ENCODE measurements at places on chromosomes 3 and 15. TPM values are rescaled to one million over a fixed set of nuclear protein-coding genes. Genes with fewer than 3 reads are reported as not detected.

HCLS1 gene
- 2.6 TPM for total RNA-seq

TNNC1 gene
- total RNA-seq: 8.3 TPM

DNA sequence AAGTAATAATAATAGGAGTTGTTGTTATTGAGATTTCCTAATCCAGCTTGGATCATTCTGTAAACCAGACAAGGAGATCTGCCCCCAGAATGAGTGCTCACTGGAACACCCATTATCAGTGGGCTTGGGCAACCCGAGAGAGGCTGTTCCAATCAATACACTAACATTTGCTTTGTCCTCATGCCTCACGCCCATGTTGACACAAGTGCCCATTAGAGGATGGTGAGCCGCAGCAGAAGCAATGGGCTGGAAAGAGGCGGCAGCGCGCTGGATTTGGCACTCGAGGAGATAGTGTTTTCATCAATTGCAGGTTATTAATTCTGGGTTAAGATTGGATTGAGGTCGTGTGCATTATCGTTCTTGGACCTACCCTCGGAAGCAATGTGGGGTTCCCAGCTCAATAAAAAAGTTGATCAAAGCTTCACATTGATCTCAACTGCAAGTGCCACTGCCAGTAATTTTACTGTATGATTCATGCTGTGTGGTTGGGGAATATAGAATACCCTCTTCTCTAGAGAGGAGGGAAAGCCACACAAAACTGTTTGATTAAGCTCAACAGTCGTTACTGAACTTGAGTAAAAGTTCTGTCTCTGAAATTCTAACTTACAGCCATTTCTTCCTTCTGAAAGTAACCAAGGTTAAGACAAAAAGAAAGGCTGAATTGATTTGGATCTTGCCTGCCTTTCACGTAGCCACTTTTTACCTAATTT lies 15.7 kb downstream of the LYZL4 start:
- H3K36me3 ChIP-seq: no peaks in the 10 kb centered on the region
- H3K27ac ChIP-seq: no peak overlapping the region
- DNase-seq: no peak
- H3K4me3 ChIP-seq: no peak overlapping the region

- H3K27ac ChIP-seq: no peak overlapping the region
- no peak overlapping the region for H3K4me3 ChIP-seq
- DNase-seq: no peak
Observed at GRCh38 chr15:97861529-97862260, 98.8 kb upstream of the ARRDC4 start.

STAC gene
- total RNA-seq: 17.6 TPM

DNA sequence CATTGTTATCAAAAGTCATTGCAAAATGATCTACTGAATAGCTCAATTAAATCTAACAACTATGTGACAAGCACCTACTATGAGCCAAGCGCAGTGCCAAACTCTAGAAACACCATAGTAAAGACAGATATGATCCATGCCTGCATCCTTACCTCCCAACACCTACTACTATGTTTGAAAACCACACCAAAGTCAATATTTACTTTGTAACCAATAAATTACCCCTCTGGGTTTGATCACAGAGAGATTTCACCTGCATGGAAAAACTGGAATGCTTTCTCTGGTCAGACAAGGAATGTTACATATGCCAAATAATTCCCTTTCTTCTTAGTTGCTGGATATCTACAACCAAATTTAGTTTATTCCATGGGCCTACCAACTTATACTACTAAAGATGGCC lies 422.2 kb downstream of the FHIT start:
- DNase-seq: no peak
- H3K4me3 ChIP-seq: no peak overlapping the region
- H3K27ac ChIP-seq: no peak overlapping the region
- H3K4me1 ChIP-seq: no peaks in the 10 kb centered on the region
- H3K36me3 ChIP-seq: no peaks in the 10 kb centered on the region
